BE2C (cell line): ENCODE measurements at places on chromosomes 2 and 18.
A peak's percentile ranks its signal among the peaks of the same experiment; 100 is the strongest.

GRCh38 chr2:167069855-167070254 lies 181.6 kb downstream of the XIRP2 start:
- DNase-seq, result no peak

DNA sequence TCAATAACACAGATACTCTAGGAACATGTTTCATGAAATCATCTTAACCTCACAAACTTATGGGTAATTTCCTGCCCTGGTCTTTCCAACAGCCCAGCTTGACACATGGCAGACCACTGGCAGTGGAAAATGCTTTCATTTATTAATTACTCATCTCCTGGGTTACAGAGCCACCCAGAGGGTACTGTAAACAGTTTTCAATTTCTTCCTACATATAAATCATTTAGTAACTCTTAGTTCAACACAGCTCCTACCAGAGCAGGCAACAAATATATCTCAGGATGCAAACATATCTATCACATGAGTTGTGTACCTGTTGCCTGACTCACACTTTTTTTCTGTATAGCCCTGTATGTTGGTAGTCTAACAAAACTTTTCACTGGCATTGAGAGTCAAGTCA lies 99.2 kb upstream of the VRK2 start:
- no peak for DNase-seq

- no peak for DNase-seq
Measured at GRCh38 chr2:181461056-181461997, 4.1 kb downstream of the ITGA4 start.

GRCh38 chr18:78521744-78522143 lies 457.9 kb upstream of the SALL3 start:
- no peak for DNase-seq

- DNase-seq, result peak; percentile 93
Measured at GRCh38 chr2:86195055-86195807, at the start of gene IMMT. Gene IMMT, minus strand, starts transcription at chr2:86195462. Its CDS starts 80 bp downstream, at chr2:86195382.

GRCh38 chr18:54109131-54109683 lies 115.3 kb downstream of the MBD2 start:
- DNase-seq, result no peak

DNA sequence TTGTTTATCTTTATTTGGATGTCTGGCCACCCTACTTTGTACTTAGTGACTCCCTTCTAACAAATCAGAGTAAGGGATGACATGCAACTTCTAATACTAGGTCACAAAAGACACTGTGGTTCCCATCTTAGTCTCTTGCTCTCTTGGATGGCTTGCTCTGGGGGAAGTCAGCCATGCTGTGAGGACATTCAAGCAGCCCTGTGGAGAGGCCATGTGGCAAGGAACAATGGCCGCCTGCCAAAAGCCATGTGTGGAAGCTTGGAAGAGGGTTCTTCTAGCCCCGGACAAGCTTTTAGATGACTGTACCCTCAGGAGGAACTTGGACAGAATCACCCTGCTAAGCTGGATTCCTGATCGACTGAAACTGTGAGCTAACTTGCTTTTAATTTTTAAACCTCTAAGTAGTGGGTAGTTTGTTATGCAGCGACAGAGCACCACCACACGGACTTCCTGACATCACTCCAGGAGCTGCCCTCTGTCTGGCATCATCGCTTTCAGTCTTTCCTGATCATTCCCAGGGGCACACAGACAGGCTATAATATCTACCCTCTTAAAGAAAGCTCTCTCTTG lies 116.8 kb upstream of the ODC1 start:
- peak; percentile 63 for DNase-seq

- no peak for DNase-seq
Measured at GRCh38 chr2:229591611-229592010, 122.7 kb downstream of the DNER start.

DNA sequence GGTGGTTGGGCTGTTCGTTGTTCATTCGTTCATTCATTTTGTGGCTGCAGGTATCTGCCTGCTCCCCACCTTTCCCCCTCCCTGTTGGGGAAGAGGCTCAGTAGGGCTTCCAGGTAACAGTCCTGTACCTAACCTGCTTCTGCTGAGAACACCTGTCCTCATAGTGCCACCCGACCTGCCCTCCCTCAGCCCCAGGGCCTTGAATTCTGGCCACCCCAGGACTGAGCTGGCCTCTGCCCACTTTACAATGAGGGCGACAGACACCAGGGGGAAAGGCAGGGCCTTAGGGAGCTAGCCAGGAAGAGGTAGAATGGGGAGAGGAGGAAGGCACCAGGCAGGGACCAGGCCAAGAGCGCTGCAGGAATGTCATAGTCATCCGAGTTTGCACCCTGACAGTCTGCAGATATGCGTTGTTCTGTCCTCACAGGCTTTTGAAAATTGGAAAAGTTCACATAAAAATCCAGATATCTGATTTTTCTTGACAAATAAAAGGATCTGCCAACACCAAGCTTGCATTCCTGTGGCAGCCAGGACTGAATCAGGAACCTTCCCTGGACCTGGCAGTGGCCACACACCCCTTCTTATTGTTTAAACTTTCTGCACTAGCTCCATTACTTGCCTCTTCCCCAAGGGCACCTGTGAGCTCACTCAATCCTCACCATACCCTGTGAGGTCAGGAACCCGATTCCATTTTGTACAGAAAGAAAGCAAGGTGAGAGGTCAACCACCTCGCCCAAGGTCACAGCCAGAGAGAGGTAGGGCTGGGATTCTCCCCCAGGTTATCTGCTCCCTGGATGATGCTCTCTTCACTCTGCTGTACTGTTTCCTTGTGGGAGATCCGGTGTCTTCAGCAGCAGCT lies 35.3 kb upstream of the MRPL33 start:
- DNase-seq, result no peak

DNA sequence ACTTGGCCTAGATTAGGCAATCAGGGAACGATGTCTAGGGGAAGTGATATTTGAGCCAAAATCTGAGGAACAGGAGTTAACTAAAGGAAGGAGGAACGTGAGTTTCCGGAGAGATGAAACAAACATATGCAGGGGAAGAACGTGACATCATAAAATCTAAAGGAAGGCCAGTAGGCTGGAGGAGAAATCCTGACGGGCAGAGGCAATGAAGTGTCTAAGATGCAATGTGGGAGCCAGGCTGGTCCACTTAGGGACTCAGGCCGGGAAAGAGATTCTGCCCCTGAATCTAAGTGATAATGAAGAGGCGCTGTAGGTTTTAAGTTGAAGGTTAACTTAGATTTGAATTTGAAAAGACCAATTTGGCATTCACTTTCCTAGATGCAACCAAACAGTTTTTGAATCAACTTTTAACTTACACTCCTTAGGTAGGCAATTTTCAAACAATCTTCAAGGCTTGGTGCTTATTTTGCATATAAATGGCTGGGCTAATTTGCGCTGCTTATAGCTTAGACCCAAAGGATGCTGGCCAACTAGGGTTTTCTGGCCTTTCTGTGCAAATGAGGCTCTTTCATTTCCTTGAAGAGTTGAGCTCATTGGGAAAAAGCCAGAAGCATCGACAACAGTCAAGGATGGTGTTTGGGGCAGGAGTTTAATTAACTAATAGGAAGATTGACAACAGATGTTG lies 221.7 kb downstream of the SOX11 start:
- no peak for DNase-seq

GRCh38 chr2:217858519-217859491 lies 144.0 kb downstream of the TNS1 start:
- peak; percentile 94 for DNase-seq

- no peak for DNase-seq
Measured at GRCh38 chr2:28438532-28439063, 45.9 kb downstream of the FOSL2 start.

GRCh38 chr2:68388772-68389171 lies 23.7 kb downstream of the PLEK start:
- no peak for DNase-seq

DNA sequence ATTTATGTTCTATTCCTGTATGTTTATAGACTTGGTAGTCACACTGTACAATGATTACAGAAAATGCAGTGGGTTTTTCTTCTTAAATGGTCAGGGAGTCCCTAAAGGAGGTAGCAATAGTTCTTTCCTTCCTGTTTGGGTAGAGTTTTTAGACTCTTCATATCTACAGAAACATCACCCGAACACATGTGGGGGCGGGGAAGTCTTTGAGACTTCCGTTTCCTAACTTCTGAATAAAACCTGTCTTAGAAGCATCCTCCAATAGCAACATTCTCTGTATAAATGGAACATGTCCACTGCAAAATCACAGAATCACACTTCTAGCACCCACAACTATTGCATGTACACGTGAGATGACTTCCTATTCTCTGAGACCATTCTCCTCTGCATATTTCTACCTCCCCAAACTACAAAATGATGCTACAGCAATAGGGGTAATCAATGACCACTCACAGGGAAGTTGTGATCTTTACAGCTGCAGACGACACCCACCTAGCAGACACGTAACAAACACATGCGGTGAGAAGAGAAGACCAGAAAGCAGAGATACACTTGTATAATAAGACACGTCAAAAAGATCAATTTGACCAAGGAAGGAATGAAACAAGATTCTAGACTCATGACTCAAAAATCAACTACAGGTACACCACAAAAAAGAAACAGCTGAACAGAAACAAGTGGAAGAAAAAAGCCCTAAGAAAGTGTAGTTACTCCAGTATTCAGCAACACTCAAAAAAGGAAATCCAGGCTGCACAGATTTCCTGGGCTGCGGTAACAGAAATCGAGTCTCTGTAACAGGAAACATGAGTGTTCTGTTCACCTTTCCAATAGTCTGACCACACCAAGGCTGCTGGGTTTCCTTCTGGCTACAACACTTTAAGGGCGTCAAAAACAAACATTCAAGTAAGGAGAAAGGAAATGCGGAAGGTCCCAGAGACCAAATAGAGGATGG lies 120.4 kb downstream of the ZNF516 start:
- DNase-seq, result no peak

DNA sequence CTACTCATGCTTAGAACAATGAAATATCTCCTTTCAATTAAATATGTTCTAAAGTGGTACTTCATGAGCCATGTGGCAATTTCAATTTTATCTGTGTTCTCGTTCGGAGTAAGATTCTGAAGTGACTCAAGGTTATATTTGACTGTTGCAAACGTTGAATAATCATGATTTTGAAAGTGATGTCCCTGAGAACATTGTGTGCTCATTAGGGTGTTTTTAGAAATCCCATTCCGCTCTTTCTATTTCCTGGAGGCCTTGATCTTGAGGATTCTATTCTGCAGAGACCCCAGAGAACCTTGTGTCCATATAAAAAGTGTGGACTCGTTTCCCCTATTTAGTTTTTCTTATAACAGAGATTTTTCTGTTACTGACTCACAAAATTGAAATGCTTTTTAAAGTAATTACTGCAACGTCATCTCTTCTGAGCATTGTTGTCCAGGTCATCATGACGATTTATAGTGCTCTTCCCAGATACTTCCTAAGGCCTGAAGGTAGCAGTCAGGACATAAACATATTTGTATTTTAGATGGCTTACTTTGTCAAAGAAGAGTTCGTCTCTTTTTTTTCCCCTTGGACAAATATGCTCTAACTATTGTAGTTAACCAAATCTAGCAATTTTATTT lies 27.2 kb downstream of the IL1R2 start:
- no peak for DNase-seq

DNA sequence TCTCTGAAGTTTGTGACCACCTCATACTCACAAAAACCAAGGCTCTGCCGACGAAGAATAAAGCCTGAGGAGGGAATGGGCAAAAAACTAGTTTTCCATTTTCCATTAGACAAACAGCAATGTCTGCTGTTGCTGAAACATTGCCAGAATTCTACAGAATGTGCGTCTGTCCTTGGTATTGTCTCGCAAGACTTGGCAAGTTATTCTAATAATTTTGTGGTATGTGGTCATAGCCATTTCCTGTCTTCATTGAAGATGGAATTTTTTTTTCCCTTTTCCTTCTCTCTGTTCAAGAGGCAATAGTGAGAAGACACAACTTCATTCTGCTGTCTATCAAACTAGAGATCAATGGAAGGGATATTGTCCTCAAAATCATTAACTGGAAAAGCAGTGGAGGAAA lies 296.1 kb downstream of the RND3 start:
- DNase-seq, result no peak

DNA sequence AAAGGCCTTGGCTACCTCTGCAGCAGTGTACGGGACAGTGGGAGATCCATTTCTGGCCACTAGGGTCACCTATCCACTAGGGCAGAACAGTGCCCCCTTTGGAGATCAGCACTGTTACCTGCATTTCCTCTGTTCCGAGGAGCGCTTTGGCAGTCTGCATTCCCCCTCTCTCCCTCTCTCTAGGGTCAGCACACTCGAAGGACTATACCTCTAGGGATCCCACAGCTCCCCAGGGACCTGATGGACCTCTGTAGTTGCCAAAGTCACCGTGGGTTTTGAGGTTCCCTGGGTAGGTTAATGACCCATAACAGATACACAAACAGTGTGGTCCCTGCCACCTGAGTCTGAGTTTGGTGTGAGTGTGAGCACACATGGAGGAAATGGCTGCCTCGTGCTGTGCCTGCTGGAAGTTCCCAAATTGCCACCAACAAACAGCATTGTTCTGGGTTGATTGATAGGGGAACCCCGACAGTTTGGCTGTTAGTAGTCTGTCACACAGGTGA lies 99.8 kb upstream of the VWC2L start:
- peak; percentile 29 for DNase-seq
